Endodermal cell (in vitro differentiated cells): ENCODE measurements at places on chromosomes 11 and 22. TPM values are rescaled to one million over a fixed set of nuclear protein-coding genes. Genes with fewer than 3 reads are reported as not detected.
A peak's percentile ranks its signal among the peaks of the same experiment; 100 is the strongest.

GRCh38 chr11:66118847-66119246, 48.8 kb downstream of the PACS1 start:
- H3K27me3 ChIP-seq: no peaks in the 10 kb centered on the region
- DNase-seq: no peak
- H3K27ac ChIP-seq: peak overlapping the region; percentile 81
- no peaks in the 10 kb centered on the region for H3K36me3 ChIP-seq
- H3K4me1 ChIP-seq: peaks cover 21% of the 10 kb centered on the region
- H3K4me3 ChIP-seq: peak overlapping the region; percentile 16

GRCh38 chr11:46888636-46889035, 29.7 kb downstream of the LRP4 start:
- H3K4me1 ChIP-seq: no peaks in the 10 kb centered on the region
- no peak for DNase-seq
- H3K27me3 ChIP-seq: no peaks in the 10 kb centered on the region
- no peak overlapping the region for H3K27ac ChIP-seq
- no peak overlapping the region for H3K4me3 ChIP-seq

GRCh38 chr22:20509344-20510047, 2.1 kb downstream of the MED15 start:
- no peak overlapping the region for H3K27ac ChIP-seq
- peak overlapping the region; percentile 100 for H3K4me3 ChIP-seq
- peaks cover 4% of the 10 kb centered on the region for H3K4me1 ChIP-seq
- no peak for DNase-seq
- H3K27me3 ChIP-seq: no peaks in the 10 kb centered on the region

- no peak overlapping the region for H3K4me3 ChIP-seq
- H3K27me3 ChIP-seq: no peaks in the 10 kb centered on the region
- DNase-seq: no peak
- H3K36me3 ChIP-seq: no peaks in the 10 kb centered on the region
- H3K27ac ChIP-seq: no peak overlapping the region
- no peaks in the 10 kb centered on the region for H3K4me1 ChIP-seq
Measured at GRCh38 chr22:46663436-46664100, 43.4 kb downstream of the GRAMD4 start.

- H3K27ac ChIP-seq: no peak overlapping the region
- DNase-seq: no peak
- no peak overlapping the region for H3K4me3 ChIP-seq
- no peaks in the 10 kb centered on the region for H3K4me1 ChIP-seq
Measured at GRCh38 chr11:87256694-87257340, 219.1 kb downstream of the TMEM135 start.

DNA sequence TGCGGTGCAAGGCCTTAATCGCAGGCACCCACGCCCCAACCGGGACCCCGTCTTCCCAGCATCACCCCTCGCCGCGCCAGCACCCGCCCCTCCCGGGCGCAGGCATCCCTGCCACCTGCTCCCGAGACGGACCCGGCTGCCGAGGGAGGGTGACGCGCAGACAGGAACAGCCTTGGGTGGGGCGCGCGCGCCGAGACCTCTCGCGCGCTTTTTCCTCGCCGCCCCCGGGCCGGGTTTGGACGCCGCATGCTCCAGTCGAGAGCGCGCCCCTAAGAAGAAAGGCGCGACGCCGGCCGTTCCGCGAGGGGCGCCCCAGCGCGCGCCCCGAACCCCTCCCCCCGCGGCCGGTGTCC, 504 bp downstream of the CFL1 start:
- no peaks in the 10 kb centered on the region for H3K27me3 ChIP-seq
- DNase-seq: no peak
- peak overlapping the region; percentile 97 for H3K4me3 ChIP-seq
- peaks cover 9% of the 10 kb centered on the region for H3K4me1 ChIP-seq
- peak overlapping the region; percentile 90 for H3K27ac ChIP-seq
- H3K36me3 ChIP-seq: peaks cover 54% of the 10 kb centered on the region

GRCh38 chr11:32706985-32707741, 87.3 kb downstream of the CCDC73 start:
- H3K4me1 ChIP-seq: no peaks in the 10 kb centered on the region
- no peak for DNase-seq
- H3K36me3 ChIP-seq: no peaks in the 10 kb centered on the region
- H3K4me3 ChIP-seq: no peak overlapping the region
- H3K27ac ChIP-seq: no peak overlapping the region

Gene CHST1
- 0.95 and 1.3 TPM in 2 replicates for total RNA-seq

Gene AIFM3
- total RNA-seq: 1.3 and 1.8 TPM in 2 replicates

Gene ASCL2
- 0.75 TPM in 1 of 3 replicates, not detected in the others for total RNA-seq

Gene C11orf87
- total RNA-seq: not detected in 3 replicates

Gene OR52A1
- total RNA-seq: 12.1 and 14.3 TPM in 2 replicates

Gene ZNRF3
- total RNA-seq: 14.2 and 15.8 TPM in 2 replicates
